NCI-H510A (cell line): ENCODE measurements at places on chromosomes 3 and 15.

- no peak for DNase-seq
Measured at GRCh38 chr3:32280262-32280910, 41.9 kb downstream of the CMTM8 start.

- DNase-seq = no peak
Measured at GRCh38 chr3:127671523-127672428, 976 bp upstream of the ABTB1 start.

GRCh38 chr3:180391001-180391400, 211.0 kb upstream of the TTC14 start:
- no peak for DNase-seq

DNA sequence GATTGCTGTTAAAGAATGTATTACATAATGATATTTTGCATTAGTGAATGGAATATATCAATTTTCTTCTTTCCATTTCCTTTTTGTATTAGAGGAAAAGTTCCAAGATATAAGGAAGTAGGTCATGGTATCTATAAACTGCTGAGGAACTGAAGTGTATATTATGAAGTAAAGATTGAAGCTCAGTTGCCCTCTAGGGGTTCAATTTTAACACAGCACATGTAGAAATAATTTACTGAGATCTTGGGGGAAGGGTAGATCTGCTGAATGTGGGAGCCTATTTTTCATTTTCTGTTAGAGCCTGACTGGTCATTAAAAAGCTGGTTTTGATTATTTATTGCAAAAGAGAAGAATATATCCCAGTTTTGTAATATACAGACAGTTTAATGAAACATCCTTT, 45.2 kb downstream of the CMC1 start:
- DNase-seq = no peak

DNA sequence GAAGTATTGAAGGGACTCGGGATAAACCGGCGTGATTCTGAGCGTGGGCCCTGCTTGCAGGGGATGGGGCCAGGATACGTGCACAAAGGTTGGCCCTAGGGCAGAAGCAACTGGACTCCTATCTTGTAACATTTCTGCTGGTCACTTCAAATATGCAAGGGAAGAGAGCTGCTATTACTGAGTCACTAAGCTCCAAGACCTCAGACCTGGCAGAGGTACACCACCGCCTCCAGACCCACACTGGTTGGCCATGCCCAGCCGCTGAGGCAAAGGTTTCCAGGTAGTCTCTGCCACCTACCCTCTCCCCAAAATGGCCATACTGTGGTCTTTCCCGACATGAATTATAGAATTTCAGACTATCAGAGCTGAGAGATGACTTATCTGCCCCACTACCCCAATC, 13.4 kb upstream of the STRA6 start:
- DNase-seq = no peak

GRCh38 chr15:47212222-47213010, 504.9 kb upstream of the SEMA6D start:
- DNase-seq = no peak
